ENCODE measurements at places on chromosomes 11 and 22.

DNA sequence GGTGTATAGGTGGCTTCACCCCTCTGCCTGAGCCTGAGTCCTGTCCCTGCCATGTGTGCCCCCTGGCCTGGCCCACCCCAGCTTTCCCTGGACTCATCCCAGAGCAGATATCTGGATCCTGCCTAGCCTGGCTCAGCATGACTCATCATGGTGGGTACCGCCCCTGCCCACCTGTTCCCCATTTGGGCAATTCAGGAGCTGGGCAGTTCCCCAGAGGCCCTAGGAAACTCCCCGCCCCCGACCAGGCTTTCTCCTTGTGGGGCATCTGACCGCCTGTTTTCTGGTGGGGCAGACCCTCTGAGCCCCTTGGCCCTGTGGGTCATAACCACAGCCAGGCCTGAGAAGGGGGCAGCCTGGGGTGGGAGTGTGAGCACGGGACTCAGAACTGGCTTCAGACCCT is 4.4 kb downstream of the TSPO start:
- no peak for DNase-seq

DNA sequence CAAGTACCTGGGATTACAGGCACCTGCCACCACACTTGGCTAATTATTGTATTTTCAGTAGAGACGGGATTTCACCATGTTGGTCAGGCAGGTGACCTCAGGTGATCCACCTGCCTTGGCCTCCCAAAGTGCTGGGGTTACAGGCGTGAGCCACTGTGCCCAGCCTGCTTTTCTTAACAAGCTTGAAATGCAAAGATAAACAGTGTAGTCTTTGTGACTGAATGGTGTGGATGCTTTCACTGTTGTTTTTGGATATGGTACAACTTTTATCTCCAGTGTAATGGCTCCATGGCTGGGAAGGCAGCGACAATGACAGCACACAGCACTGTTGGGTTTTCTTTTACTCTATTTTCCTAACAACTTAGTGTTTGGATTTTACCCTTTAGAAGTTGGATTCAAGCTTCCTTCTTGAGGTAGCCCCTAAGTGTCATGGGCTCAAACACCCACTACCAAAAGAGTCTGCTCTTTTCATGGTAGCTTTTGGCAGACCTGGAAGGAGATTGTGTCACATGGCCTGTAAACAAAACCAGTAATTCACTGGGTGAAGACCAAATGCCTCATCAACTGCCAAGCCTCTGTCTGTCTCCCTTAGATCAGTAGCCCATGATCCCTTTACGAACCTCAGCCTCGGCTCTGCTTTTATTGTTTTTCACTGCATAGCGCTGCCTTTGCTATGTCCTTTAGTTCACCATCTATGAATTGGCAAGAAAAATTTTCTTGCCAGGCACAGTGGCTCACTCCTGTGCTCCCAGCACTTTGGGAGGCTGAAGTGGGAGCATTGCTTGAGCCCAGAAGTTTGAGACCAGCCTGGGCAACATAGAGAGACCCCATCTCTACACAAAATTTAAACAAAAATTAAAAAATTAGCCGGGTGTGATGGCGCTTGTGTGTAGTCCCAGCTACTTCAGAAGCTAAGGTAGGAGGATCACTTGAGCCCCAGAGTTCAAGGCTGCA is 6.4 kb downstream of the VPS51 start:
- no peak for DNase-seq

DNA sequence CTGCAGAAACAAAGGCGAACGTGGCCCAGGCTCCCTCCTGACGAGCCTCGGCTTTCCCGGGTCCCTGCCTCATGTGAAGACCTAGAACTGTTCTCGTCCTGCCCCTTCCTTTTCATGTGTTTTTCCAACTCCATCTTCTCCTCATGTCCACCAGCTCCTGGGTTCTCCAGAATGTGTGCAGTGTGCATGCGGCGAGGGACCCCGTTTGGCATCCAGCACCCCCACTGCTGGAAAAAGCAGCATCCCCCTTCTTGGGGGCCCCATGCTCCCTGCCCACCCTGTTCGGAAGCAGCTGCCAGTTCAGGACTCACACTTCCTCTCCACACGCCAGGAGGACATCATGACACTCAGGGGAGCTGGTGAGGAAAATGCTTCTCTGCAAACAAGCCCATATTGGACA is 313.5 kb downstream of the BRD1 start:
- no peak for DNase-seq

DNA sequence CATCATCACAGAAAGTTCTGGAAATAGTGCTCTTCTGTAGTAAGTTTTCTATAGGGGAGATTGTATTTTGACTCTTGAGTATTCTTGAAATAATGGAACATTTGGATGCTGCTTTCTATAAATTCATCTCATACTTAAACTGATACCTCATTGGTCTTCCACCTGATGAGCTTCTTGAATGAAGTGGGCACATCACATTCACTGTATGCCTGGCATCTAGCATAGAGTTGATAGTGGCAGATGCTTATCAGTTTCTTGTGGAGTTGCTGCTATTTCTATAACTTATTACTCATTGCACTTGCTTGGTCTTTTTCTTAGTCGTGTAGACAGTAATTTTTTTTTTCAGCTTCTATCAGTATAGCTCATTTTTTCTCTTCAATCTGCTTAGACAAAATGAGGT is 5.4 kb downstream of the ATXN10 start:
- DNase-seq: no peak

- no peak for DNase-seq
Observed at GRCh38 chr22:19767427-19768341, 7.1 kb downstream of the TBX1 start.

- no peak for DNase-seq
Observed at GRCh38 chr11:74055938-74056337, 47.1 kb upstream of the UCP3 start.

- DNase-seq: no peak
Observed at GRCh38 chr11:94031625-94032024, 10.5 kb downstream of the HEPHL1 start.

DNA sequence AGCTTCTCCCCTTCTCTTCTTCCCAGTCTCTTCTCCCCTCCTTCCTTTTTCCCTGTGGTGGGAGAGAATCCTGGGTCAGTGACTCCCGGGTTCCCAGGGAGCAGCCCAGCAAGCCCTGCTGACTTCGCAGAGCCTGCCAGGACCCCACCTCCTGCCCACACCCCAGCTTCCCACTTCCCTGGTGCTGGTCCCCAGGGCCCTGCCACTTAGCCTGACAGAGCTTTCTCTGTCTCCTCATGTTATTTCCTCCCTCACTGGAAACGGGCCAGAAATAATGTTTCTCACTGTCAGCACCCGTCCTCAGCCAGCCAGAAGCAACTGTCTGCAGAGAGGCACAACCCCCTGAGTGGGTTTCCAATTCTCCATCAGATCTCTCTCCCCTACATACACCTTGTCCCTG is 27.1 kb downstream of the C11orf96 start:
- no peak for DNase-seq

DNA sequence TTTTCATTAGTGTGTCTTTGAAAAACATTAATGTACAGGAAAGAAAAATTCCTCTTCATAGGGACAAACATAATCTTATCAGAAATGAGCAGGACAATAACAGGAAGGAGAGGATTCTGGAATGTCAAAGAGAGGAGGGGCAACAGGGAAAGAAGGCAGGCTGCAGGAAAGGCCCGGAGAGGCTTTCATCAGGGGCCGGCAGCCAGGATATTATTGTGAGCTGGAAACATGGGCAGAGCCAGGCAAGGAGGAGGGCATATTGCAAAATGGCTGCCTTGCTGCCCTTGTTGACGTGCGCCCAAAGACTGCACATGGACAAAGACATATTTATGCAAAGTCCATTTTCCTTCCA is 433.7 kb downstream of the ETS1 start:
- DNase-seq: no peak

GRCh38 chr11:43954241-43954640 is 11.8 kb downstream of the C11orf96 start:
- no peak for DNase-seq

- no peak for DNase-seq
Observed at GRCh38 chr22:48098921-48099245, 1336.4 kb downstream of the TBC1D22A start.

DNA sequence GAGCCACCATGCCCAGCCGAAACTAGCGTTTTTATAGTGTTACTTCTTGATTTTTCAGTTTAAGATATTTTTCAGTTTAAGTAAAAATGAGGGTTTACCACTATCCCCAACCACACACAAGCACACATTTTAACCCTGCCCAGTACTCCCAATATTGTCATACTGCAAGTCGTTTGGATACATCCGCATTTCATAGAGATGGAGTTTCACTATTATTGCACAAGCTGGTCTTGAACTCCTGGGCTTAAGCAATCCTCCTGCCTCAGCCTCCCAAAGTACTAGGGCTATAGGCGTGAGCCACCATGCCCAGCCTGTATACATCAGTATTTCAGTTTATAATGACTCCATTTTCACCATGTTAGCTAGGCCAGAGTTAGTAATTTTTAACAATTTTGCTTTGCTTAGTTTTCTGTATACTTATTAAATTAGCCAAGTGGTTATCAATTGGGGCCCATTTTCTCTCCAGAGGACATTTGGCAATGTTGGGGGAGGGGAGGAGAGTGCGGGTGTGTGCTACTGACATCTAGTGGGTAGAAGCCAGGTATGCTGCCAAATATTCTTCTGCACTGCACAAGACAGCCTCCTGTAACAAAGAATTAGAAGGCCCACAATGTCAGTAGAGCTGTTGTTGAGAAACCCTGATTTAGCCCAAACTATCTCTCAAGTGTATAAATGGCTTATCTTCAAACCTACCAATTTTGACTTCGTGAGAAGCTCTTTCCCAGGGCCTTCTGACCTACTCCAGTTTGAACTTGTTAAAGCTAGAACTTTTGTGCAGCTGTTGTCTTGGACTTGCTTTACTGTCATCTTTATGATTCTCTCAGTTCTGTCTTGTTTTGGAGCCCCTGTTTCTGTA is 7.3 kb downstream of the USP47 start:
- peak; percentile 71 for DNase-seq

GRCh38 chr22:37741312-37741795 is 44.5 kb downstream of the TRIOBP start:
- DNase-seq: no peak

GRCh38 chr11:35914816-35915215 is 29.0 kb upstream of the LDLRAD3 start:
- no peak for DNase-seq

DNA sequence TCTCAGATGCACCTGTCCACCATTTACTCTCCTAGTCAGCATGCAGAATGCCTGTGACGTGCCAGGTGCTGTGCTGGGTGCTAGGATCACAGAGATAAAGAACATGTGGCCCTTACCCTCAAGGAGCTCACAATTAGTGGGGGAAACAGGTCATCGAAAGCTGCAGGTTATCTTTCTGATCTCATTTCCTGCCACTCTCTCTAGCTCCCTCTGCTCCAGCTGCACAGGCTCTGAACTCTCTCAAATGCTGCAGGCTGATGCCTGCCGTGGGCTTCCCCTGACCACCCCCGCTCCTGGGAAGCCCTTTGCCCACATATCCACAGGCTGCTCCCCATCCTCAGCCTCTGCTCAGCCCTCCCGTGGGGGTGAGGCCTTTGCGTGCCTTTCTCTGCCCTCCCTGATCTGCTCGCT is 29.6 kb downstream of the SHANK3 start:
- DNase-seq: peak; percentile 14

DNA sequence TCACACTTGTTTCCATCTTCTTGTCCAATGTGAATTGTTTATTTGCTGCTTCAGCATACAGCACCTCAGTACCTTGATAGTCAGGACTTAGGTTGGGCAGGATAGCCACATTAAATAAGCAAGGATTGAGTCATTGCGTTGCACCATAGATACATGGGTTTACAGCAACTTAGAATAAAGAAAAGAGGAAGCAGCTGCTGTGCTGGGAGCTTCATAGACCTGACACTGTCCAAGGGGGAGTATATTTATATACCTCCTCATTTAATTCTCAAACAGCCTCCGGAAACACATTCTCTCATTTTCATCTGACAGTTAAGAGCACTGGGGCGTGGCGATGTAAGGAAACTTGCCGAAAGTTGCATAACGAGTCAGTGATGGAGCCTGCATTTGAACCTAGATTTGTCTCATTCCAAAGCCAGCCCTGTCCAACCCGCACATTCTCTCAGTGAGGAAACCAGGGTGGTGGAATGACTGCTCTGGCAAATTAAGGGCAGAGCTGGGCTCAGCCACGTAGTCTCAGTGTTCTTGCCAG is 42.2 kb downstream of the UBASH3B start:
- DNase-seq: peak; percentile 65

GRCh38 chr11:116386118-116386699 is 386.6 kb downstream of the BUD13 start:
- no peak for DNase-seq

Measured in activated CD4-positive, alpha-beta memory T cell treated with anti-CD3 and anti-CD28 coated beads for 36 hours (primary cell).